GM04503 (cell line): ENCODE measurements at places on chromosomes 7 and 10.

DNA sequence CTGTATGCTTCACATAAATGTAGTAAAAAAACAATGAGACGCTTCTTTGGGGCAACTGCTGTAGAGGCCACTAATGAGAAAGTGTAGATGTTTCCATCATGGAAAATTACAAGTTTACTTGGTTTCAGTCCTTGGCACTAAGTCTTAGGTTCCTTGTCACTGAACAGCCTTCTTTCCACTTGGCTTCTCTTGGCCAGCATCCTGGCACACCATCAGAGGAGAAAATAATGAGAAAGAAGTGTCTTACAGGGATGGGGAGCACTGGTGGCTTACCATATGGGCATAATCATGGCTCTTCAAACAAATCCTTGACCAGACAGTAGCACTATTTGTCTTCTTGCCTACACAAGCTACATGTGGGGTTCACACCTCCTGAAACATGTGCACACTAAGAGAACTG, 22.5 kb upstream of the SH3PXD2A start:
- DNase-seq: no peak

DNA sequence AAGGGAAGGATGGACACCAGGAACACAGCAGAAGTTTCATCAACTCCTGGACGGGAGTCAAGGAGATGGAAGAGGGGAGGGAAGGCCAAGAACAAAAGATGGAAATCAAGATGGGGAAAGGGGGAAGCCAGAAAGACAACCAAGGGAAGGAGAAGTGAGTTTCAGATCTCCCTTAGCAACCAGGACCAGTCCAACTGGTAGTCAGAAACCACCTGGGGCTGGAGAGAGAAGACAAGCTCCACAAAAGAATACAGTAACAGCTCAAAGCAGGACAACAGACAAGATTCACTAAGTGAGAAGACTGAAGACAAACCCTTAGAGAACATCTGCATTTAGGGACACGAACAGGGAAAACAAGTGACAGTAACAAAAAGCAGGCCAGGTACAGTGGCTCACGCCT, 30.6 kb downstream of the CDCA7L start:
- no peak for DNase-seq

DNA sequence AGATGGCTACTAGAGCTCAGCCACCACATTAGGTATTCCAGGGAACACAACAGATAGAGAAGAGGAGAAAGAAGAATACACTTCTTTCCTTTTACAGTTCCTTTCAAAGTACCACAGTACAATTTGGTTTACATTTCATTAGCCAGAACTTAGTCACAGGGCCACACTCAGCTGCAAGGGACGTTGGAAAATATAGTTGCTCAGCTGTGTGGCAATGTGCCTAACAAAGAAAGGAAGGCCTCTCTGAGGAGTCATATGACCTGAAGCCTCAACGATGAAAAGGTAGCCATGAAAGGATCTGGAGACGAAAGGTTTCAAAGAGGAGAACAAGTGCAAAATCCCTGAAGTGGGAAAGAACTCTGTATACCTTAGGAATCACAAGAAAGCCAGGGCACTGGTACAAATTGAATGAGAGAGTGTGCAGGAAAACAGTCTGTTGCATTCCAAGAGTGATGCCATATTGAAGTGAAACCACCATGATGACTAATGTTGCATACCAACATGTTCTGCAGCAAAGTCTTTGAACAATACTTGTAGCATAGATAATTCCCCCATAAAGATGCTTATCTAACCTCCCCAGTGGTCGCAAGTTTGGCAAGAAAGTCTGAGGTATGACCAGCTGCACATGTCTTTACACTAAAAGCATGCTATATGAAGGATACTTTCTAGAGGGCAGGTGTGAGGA, 278.9 kb downstream of the HPSE2 start:
- DNase-seq: no peak

DNA sequence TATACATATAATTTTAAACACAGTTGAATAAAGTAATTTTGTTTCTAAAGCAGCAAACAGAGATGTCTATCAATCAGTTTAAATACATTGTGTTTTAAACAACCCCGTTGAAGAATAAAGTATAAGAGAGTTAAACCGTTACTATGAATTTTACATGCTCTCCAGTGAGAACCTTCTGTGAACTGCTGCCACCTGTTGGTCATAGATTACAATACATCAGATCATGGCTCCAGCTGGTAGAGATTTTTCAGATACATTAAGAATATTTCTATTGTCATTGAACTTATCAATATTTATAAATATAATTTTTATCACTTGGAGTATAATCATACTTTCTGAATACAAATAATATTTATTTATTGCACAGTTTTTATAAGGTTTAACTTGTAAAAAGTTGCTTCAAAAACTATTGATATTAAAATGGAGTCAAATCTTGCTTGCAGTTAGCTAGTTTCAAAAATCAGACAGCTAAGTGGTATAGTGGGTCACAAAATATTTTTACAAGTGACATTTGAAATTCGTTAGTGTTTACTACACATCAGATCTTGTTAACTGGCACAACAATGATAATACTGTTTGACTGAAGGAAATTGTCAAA, 561.2 kb upstream of the PHF14 start:
- no peak for DNase-seq

- DNase-seq: no peak
Measured at GRCh38 chr10:105974803-105975456, 1189.6 kb downstream of the SORCS1 start.

DNA sequence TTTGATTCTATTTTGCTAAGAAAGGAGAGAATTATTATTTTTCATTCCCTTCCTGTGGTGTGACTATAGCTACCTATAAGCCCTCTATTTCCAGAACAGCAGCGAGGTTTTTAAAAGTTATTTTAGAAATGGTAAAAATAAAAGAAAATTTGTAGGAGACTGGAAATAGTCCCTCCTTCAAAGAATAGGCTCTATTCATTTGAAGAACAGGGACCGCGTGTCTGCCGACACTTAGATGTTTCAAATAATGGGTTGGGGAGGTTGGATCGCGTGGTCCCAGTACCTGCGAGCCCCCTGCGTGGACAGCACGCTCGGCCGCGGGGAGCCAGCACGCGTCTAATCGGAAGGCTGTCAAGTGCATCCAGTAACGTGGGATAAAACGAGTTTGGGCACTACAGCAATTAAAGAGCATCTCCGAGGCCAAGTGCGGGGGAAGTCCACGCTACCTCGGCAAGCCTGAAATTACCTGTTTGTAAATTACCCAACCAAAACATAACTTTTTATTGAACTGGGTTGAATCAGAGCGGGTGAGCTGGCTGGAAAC, 1.0 kb downstream of the CACNA2D1 start:
- no peak for DNase-seq

- DNase-seq: no peak
Measured at GRCh38 chr7:37663693-37664092, 19.9 kb upstream of the GPR141 start.

- no peak for DNase-seq
Measured at GRCh38 chr7:155882596-155882995, 70.3 kb upstream of the SHH start.
